ENCODE measurements at places on chromosomes 16 and 17.

DNA sequence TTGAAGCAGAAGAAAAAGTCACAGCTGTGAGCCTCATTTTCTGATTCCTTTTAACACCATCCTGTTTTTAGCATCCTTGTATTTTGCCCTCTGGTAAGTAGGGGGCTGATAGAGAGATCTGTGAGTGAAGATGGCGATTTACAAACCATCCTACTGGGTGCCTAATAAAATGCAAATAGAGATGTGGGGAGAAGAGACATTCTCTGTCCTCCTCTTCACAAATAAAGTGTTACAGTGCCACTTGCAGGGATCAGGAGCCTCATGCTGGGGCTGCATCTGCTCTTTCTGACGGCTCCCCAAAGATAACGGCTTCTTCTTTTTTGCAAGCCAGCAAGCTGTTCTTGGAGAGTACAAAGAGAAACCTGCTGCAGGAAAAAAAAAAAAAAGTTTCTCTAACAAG, 418.6 kb downstream of the TOX3 start:
- DNase-seq = no peak

DNA sequence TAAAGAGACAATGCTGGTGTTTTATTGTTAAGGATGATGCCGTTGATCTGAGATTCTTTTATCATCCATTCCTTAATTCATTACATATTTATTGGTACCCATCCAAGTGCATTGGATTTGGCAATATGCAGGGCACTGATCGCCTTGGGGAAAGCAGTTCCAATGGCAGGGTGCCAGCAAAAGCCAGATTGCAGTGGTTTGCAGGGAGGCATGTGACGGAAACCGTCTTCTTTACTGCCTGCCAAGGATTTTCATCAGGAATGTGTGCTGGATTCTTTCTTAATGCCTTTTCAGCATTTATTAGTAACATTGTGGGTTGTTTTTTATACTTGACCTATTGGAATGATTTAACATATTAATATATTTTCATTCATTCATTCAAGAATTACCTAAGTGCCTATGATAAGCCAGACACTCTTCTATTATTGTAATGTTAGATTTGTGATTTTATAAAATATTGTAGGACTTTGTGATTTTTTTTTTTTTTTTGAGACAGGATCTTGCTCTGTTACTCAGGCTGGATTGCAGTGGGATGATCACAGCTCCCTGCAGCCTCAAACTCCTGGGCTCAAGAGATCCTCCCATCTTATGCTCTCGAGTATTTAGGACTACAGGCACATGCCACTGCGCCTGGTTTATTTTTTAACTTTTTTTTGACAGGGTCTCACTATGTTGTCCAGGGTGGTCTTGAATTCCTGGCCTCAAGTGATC, 93.4 kb upstream of the TNRC6A start:
- no peak for DNase-seq

- DNase-seq = no peak
These were observed 13.8 kb downstream of the NETO2 start for GRCh38 chr16:47129755-47130435.

- DNase-seq = no peak
These were observed 39.7 kb downstream of the BRCA1 start for GRCh38 chr17:43085474-43085873.

DNA sequence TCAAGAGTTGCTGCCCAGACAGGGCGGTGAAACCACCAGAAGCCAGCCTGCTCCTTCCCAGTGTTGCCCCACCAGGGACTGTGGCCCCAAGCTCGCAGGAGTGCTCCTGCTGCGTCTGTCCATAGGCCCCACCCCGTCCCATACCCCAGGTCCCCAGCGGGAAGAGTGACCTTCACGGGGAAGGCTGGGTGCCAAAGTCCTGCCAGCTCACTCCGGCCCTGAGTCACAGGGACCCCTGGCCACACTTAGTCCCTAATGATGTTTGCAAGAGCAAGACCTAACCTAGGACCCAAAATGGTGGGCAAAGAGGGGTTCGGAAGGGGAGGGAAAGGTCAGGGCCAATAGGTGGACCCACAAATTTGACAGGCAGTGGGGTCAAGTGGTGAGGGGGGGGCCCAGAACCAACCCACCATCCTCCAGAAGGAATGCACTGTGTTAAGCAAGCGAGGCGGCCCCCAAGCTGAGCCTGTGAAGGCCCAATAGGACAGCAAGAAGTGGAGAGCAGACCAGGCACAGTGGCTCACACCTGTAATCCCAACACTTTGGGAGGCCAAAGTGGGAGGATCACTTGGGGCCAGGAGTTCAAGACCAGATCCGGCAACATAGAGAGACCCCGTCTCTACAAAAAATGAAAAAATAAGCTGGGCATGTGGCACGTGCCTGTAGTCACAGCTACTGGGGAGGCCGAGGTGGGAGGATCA, 3.3 kb downstream of the DOK4 start:
- DNase-seq = no peak

GRCh38 chr17:82414548-82415281, 3.4 kb upstream of the HEXD start:
- peak; percentile 60 for DNase-seq

- no peak for DNase-seq
These were observed 2.4 kb downstream of the CD2BP2 start for GRCh38 chr16:30352488-30353401.

DNA sequence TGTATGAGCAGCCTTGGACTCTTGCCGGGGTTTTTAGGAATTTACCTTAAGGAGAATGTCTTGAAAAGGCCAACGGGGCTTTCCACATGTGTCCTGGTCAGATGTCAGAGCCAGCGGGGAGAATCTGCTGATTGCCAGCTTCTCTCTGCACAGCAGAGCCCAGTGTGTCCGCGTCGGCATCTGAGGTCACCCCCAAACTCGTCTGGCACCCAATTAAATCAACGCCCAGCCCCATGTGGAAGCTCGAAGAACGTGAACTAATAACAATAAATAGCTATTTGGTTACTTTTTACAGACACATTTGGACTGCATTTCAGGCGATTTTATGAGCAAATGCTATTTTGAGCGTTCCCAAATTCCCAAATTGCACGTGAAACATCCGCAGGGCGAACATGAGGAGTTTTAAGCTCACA, 303.5 kb downstream of the FOXL1 start:
- DNase-seq = no peak

DNA sequence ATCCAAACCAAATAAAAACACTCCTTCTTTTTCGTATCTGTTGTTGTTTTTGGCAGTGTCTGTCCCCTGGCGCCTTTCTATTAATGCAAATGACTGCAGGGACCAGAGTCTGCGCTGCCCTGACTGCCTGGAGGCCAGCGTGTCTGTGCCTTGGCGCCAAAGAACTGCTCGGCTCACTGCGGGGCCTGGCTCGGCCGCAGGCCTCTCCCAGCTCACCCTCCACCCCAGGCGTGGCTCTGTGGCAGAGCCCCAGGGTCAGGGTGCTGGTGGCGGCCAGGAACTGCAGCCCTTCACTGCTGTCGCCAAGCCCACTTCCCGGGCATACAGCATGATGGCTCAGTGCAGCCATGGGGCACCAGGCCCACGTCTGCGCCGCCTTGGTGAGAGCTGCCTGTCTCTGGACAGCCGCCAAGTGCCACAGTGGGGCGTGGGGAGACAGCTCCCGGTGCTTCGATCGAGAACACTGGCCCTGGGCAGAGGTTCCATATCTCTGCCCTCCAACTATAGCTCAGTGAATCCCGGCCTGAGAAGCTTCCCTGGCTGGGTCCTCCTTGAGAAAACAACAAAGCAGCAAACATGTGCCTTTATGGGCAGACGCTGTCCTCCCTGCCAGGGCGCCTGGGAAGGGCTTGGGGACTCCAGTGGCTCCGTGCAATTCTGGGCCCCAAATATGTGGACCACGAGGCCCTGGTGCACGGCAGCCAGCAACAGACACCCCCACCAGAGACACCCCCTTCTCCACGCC, 11.1 kb downstream of the CANT1 start:
- no peak for DNase-seq

DNA sequence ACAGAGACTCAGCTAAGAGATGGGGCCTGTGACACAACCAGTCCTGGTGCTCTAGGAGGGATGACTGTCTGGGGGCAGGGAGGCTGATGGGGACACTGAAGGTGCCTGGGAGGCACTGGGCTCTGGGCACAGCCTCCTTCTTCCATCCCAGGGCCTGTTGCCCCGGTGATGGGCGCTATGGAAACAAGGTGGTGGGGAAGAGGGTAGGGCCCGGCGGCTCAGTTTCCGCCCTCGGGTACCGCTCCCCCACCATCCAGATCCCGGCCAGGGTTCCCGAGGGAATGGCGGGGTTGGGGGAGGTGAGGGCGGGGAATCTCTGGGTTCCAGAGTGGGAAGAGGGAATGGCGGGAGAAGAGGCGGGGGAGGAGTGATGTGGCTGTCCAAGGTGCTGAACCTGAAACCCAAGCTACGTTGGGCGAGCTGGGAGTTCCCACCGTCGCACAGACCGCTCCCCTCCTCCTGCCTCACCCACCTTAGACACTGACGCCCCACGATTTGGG, 981 bp downstream of the KCNH4 start:
- DNase-seq = no peak

- DNase-seq = no peak
These were observed 73.6 kb downstream of the WIPI1 start for GRCh38 chr17:68383443-68384321.

- no peak for DNase-seq
These were observed at the start of gene HSF4 for GRCh38 chr16:67164599-67165061. Gene HSF4, plus strand, starts transcription at chr16:67164745. Its CDS starts 67 bp downstream, at chr16:67164812.

Measured in stimulated activated CD4-positive, alpha-beta T cell treated with anti-CD3 and anti-CD28 coated beads, Interleukin-1b, Interleukin-23, amount 100 ng/mL, for 1 hour (primary cell).